ENCODE measurements at places on chromosomes 3 and 15. TPM values are rescaled to one million over a fixed set of nuclear protein-coding genes. Genes with fewer than 3 reads are reported as not detected.

Gene ANKRD63
- total RNA-seq: not detected

Gene UROC1
- not detected for total RNA-seq

Gene OR5K2
- not detected for total RNA-seq

Gene SEMA5B
- not detected for total RNA-seq

DNA sequence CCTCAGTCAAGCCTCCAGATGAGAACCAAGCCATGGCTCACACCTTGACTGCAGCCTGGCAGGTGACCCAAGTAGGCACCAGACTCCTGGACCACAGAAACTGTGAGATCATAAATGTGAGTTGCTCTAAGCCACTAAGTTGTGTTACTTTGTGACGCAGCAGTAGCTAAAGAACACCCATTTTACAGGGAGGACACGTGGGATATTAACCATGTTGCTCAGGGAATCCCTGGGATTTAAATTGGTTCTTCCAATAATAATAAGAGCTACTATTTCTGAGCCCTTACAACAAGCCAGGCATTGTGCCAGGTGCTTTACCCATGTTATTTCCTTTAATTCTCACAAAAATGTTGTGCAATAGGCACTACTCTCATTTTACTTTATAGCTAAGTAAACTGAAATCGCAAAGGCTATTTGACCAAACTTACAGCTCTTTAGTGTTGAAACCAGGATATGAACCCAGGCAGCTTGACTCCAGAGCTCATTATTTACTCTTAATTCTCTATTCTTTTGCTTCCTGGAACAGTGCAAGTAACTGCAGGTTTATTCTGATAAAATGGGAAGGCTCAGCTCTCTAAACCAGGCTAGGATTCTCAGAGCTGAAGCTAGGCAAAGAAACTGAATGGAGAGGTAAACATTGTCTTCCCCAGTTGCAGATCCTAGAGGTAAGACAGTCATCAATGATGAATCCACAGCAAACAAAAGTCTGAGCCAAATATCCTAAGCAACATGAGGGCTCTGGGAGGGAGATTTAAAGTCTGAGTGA, 294.4 kb downstream of the KBTBD8 start:
- DNase-seq: no peak

DNA sequence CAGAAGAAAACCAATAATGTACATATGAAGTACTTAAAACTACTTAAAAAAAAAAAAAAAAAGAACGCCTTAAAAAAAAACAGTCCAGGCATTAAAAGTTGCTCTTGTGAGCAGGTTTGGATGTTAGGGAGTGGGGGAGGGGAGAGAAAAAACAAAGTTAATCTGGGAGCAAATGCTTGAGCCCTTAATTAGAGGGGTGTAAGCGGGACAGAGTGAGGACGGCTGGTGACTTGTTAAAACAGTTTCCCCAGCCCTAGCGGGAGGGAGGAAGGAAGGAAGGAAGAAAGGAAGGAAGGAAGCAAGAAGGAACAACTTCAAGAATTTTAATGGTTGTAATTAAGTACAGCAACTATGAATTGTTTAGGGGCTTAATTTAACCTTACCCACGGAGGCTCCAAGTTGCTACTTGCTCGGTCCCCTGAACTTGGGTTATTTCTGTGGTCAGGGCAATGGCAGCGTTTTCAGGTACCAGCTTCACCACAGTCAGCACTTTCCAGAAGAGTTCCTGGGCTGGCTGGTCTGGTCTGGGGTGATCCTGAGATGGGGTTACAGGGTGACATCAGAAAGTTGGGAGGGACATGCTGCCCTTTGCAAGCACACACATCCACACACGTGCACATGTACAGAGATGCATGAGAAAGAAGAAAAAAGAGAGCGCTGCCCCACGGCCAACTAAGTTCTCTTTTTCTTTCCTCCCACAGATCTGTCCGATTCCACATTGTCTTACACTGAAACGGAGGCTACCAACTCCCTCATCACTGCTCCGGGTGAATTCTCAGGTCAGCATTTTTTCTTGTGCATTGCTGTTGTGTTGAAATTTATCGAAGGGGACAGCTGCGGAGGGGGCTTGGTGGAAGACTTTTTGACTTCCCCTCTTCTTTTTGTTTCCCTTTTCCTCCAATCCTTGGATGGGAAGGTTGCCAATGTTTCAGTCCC, 14.0 kb downstream of the SMAD6 start:
- no peak for DNase-seq

- DNase-seq: no peak
Observed at GRCh38 chr3:131899021-131899420, 135.8 kb downstream of the CPNE4 start.

DNA sequence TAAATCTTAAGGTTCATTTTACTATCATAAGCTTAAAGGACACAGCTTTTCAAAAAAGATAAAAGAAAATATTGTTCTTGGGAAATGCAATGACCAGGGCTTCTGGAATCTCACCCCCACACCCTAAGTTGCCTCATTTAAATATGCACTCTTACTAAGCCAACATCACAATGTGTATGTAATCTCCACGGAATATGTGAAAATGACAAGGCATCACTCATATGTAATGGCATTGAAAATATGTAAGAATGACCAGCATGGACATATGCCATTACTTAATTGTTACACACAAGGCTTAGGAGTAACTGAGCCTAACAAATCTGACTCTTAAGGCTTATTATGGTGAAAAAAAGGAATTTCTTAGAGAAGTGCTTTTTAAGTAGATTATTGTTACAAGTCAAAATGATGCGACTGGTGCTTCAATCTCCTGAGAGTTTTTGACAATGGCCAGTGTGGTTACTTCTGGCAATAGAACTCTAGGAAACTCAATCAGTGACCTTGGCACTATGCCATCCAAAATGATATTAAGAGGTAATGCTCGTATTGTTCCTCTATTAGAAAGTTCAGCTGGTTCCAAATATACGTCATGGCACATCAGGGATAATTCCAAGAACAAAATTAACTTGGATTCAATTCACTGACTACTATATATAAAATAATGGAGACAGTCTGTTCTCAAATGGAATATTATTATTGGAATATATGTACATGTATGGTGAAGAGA, 290.0 kb upstream of the PLSCR5 start:
- no peak for DNase-seq
